ENCODE measurements at places on chromosomes 7 and 10. TPM values are rescaled to one million over a fixed set of nuclear protein-coding genes. Genes with fewer than 3 reads are reported as not detected.
A peak's percentile ranks its signal among the peaks of the same experiment; 100 is the strongest.

The ZNF488 gene
- 0.24 TPM for total RNA-seq

DNA sequence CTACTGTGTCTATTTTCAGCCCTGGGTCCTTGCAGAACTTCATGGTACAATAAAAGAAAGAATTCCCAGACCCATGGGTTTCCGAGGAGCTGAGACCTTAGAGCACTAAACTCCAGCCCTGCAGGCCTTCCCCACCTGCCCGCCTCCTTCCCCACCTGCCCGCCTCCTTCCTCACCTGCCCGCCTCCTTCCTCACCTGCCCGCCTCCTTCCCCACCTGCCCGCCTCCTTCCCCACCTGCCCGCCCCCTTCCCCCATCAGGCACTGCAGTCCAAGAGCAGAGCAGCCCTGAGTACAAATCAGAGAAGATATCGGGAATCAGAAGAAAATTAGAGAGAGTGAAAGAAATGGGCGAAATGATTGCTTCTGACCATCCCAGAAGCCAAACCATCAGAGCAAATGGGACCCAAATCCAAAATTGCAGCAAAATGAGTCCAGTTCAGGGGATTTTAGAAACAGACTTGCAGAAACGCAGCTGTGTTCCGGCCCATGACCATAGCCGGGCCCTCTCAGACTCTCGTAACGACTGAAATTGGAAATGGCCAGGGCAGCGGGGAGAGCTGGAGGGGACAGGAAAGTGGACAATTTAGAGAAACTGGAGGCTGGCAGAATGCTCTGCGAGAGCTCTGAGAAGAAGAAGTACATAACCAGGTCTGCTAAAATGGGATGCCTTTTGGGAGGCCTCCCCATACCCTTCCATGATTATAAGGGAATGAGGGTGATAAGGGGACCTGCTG is 568.4 kb downstream of the TCERG1L start:
- no peak overlapping the region for H3K27ac ChIP-seq
- no peaks in the 10 kb centered on the region for H3K27me3 ChIP-seq
- no peaks in the 10 kb centered on the region for H3K36me3 ChIP-seq

DNA sequence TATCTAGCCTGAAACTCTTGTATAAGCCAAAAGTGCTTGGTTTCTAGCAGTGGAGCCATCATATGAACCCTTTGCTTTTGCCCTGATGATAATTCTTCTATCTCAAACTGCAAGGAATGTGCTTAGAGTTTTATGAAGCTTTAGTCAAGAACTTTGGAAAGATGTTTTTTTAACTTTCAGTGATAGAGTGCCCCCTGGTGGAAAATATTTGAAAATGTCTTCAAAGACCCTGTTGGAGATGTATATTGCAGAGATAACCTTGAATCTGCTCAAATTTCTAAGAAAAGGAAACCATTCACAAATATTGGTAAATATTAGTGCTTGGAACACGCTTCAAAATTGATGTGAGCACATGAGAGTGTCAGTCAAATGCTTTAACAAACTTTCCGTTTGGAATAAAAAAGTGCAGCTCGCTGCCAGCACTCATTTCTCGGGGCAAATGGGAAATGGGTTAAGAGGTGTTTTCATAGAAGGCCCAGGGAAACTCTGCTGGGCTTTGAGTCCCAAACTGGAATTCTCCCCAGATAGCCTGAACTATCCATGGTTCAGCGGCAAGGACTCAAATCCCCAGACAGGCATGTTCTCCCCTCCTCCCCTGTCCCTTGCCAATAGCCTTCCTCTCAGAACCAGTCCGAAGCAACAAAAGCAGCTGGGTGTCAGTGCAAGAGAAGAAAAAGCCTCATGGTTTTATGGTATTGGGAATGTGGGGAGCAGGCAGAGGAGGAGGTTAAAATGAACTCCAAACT is 129.3 kb downstream of the MYOF start:
- no peak overlapping the region for H3K27ac ChIP-seq
- DNase-seq, result no peak
- H3K27me3 ChIP-seq, result no peaks in the 10 kb centered on the region
- no peaks in the 10 kb centered on the region for H3K4me1 ChIP-seq
- H3K4me3 ChIP-seq, result no peak overlapping the region
- peaks cover 66% of the 10 kb centered on the region for H3K36me3 ChIP-seq

DNA sequence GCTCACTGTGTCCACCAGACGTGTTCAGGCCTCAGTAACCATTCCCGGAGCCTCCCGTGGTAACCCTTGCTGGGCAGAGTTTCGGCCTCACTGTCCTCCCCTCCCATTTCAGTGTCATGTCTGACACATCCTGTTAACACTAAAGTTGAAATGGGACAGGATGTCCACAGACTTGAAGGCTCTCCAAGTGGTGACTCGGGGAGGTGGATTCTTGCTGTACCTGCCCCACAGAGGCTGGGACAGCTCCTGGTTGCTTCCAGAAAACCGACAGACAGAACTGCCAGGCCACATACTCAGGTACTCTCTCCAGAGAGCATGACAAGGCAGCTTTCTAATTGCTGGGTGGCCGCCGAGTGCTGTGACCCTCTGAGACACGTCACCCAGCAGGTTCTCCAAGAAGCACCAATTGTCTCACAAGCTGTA is 17.9 kb upstream of the CYTH3 start:
- H3K27ac ChIP-seq, result peak overlapping the region; percentile 48
- no peaks in the 10 kb centered on the region for H3K36me3 ChIP-seq
- peak; percentile 79 for DNase-seq

GRCh38 chr10:17682236-17682946 is 38.4 kb downstream of the STAM start:
- no peak overlapping the region for H3K4me3 ChIP-seq
- no peaks in the 10 kb centered on the region for H3K36me3 ChIP-seq
- no peak for DNase-seq
- no peaks in the 10 kb centered on the region for H3K27me3 ChIP-seq

DNA sequence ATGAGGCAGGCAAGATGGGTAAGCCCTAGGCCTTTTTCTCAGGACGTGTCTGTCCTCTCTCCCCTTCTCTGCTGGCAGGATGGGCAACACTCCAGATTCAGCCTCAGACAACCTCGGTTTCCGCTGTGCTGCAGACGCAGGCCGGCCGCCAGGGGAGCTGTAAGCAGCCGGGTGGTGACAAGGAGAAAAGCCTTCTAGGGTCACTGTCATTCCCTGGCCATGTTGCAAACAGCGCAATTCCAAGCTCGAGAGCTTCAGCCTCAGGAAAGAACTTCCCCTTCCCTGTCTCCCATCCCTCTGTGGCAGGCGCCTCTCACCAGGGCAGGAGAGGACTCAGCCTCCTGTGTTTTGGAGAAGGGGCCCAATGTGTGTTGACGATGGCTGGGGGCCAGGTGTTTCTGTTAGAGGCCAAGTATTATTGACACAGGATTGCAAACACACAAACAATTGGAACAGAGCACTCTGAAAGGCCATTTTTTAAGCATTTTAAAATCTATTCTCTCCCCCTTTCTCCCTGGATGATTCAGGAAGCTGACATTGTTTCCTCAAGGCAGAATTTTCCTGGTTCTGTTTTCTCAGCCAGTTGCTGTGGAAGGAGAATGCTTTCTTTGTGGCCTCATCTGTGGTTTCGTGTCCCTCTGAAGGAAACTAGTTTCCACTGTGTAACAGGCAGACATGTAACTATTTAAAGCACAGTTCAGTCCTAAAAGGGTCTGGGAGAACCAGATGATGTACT is 13.1 kb downstream of the PHKG1 start:
- peaks cover 18% of the 10 kb centered on the region for H3K4me1 ChIP-seq
- H3K27me3 ChIP-seq, result no peaks in the 10 kb centered on the region
- peak overlapping the region; percentile 73 for H3K27ac ChIP-seq
- DNase-seq, result peak; percentile 50

DNA sequence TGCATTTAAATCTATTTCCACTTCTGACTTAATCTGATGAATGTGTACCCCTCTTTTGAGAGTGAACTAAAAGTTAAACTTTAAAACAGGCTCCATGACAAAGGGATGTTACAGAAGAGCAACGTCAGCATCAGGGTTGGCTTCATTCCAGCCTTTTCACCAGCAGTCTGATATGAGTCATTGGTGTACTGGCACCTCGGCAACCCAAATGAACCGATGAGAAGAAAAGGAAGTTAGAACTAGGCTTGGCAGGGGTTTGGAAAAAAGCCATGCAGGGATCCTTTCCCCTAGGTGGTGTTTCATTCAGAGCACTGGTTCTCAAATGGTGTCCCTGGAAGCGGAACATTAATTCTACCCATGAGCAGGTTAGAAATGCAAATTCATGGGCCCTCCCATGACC is 53.6 kb downstream of the SEC61G start:
- H3K27ac ChIP-seq, result no peak overlapping the region
- no peak for DNase-seq
- no peaks in the 10 kb centered on the region for H3K27me3 ChIP-seq
- no peaks in the 10 kb centered on the region for H3K36me3 ChIP-seq
- no peak overlapping the region for H3K4me3 ChIP-seq

The PTN gene
- total RNA-seq, result 11.6 TPM

GRCh38 chr10:27819781-27820531 is 74.3 kb upstream of the MKX start:
- H3K27me3 ChIP-seq, result no peaks in the 10 kb centered on the region
- peaks cover 27% of the 10 kb centered on the region for H3K4me1 ChIP-seq
- DNase-seq, result peak; percentile 87
- H3K4me3 ChIP-seq, result no peak overlapping the region

GRCh38 chr7:94998266-94999068 is 91.1 kb downstream of the PPP1R9A start:
- no peak overlapping the region for H3K27ac ChIP-seq
- no peak overlapping the region for H3K4me3 ChIP-seq
- no peak for DNase-seq
- H3K36me3 ChIP-seq, result no peaks in the 10 kb centered on the region

The MRLN gene
- total RNA-seq, result not detected

DNA sequence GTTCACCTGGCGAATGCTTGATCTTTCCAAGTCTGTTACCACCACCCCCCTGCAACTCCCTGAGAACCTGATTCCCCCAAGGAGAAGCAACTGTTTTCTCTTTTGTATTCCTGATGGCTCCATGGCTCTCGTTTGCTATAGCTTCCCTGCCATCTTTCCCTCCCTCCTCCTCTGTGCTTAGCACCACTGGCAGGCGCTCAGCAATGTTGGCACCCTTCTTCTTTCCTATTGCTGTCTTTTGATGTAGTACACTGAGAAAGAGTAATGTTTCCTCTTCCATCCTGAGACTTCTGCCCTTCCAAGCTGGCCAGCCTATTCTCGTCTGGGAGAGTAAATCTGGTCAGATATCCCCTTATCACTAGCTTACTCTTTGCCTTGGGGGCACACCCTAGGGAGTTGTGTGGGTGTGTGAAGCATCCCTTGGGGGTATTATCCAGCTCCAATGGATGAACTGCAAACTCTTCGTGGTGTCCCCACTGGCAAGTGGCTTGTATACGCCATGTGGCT is 74.0 kb downstream of the BMPER start:
- H3K27me3 ChIP-seq, result no peaks in the 10 kb centered on the region
- no peak for DNase-seq
- no peak overlapping the region for H3K4me3 ChIP-seq
- no peaks in the 10 kb centered on the region for H3K4me1 ChIP-seq
